ENCODE measurements at places on chromosomes 1 and 21.

DNA sequence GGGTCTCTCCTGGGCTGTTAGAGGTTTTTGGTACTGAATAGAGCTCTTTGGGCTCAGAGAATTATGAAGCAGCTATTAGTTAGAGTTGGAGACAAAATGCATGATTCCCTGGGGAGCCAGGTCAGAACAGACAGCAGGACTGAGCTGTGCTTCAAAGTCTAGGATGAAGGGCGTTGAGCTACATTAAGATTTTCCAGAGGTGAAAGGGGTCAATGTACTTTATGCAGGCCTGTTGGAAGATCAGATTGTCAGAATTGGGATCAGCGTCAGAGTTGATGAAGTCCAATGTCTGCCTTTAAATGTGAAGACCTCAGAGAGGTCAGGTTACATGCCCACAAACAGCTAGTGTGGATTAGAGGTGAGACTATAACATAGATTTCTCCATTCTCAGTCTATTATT, 53.8 kb downstream of the RGS5 start:
- DNase-seq: no peak

DNA sequence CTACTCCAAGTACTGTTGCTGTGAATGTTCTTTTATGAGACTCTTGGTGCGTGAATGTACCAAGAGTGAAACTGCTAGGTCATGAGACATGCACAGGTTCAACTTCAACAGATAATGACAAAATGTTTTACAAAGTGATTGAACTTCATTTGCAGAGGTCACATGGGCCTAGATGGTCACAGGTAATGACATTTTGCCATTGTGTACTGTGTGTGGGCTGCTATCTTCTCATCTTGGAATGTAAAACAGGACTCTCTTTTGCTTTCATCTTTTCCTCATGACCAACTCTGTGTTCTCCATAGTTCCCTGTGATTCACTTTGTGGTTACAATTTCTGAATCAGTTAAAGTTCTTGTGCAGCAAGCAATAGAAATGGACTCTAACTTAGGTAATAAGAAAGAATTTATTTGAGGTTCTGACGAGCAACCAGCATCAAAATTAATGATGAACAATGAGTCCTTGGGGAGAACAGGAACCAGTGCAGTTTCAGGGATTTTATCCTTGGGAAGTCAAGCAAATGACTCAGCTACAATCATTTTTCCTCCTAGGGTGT, 16.2 kb upstream of the TSNAX start:
- DNase-seq: no peak

GRCh38 chr1:100902365-100902764, 6.5 kb downstream of the SLC30A7 start:
- no peak for DNase-seq

- no peak for DNase-seq
Observed at GRCh38 chr1:54294887-54295286, 94.9 kb downstream of the MRPL37 start.

DNA sequence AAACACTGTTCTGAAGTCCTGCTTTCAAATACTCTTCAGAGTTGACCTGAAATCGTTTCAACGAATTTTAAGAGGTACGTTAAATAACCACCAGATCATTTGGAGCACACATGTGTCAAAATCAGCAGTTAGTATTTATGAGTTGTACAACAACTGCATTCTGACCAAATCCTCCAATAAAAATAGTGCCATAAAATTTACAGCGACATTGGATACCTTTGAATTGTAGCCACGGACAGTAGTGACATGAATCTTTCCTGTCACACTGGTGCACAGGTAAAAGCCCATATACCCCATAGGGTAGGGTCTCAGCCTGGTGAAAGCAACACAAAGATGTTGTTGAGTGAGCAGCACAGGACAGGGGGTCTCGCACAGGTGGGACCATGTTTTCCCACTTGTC, 121.5 kb downstream of the CLIC6 start:
- no peak for DNase-seq

DNA sequence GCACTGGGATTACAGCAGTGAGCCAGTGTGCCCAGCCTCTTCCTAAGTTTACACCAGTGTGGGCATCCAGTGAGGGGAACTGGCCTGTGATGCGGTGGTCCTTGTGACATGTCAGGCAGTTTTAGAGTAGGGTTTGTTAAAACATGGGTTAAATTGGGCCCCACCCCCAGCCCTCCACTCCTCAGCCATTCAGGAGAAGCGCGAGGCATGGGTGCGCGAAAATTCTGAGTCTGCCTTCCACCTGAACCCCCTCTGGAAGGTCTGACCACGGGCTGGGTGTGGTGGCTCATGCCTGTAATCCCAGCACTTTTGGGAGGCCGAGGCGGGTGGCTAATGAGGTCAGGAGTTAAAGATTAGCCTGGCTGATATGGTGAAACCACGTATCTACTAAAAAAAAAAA, 51.7 kb downstream of the SKI start:
- no peak for DNase-seq

DNA sequence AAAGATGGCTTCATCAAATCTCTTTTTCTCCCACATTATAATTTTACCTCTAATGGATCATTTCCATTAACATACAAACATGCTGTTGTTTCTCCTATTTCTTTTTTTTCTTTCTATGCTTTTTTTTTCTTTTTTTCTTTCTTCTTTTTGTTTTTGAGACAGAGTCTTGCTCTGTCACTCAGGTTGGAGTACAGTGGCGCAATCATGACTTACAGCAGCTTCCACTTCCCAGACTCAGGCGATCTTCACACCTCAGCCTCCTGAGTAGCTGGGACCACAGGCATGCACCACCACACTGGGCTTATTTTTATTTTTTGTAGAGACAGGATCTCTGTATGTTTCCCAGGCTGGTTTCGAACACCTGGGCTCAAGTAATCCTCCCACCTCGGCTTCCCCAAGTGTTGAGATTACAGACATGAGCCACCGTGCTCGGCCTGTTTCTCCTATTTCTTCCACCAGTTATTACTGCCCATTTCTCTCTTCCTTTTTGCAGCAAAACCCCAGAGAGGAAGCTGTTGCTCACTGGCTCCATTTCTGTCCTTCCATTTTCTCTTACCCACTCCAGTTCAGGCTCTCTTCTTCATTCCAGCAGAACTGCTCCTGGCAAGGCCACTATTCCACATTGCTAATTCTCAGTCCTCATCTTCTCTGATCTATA, 32.1 kb upstream of the OPRD1 start:
- no peak for DNase-seq

DNA sequence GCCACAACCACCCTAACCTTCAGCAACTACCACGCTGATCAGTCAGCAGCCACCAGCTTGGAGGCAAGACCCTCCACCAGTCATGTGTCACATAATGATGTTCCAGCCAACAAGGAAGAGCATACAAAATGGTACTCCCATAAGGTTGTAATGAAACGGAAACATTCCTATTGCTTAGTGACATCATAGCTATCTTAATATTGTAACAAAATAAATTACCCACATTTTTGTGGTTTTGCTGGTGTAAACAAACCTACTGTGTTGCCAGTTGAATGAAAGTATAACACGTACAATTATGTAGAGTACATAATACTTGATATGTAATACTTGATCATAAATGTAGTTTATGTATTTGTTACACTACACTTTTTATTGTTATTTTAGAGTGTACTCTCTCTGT, 1363.2 kb upstream of the ADGRL4 start:
- no peak for DNase-seq

DNA sequence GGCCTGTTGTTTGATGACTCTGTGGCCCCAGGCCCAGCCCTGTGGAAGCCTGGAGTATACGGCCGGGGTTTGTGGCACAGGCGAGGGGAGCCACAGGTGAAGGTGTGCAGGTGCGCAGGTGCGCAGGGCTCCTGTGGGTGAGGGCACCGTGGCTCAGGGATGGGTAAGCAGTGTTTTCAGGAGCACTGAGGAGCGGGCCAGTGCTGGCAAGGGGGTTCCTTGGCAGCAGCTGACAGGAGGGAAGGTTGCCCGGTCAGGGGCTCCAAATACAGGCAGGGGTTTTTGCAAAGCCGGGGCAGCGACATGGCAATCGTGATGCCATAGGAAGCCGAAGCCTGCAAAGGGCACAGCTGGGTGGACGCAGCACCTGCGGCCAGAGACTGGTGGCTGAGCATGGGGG, 20.7 kb downstream of the AGPAT3 start:
- DNase-seq: no peak

- DNase-seq: no peak
Observed at GRCh38 chr1:229948438-229948837, 118.6 kb upstream of the GALNT2 start.

DNA sequence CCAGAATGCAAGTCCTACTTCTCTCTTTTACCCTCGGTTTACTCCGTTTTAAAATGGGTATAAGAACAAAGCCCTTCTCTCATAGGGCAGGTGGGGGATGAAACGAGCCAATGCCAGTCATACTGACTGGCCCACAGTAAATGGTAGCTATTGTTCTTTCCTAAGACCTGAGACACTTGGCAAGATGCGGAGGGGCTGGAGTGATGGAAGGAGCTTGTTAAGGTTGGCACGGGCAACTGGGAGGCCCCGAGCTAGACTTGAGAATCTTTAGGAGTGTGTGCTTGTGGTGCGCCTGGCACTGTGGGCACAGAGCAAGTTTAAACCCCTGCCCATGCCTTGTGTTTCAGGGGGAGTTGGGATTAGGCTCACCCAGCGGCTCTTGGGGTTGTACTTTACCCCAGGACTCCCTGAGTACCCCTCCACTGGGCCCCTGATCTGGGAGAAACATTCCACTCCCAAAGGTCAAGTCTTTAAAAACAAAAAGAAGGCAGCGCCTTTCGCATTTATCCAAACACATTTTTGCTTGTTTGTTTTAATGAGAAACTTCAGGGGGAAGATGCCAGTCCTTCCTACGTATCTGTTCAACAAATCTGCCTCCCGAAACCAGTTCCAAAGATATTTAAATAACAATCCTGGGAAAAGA, 240.6 kb upstream of the TMEM51 start:
- DNase-seq: no peak

DNA sequence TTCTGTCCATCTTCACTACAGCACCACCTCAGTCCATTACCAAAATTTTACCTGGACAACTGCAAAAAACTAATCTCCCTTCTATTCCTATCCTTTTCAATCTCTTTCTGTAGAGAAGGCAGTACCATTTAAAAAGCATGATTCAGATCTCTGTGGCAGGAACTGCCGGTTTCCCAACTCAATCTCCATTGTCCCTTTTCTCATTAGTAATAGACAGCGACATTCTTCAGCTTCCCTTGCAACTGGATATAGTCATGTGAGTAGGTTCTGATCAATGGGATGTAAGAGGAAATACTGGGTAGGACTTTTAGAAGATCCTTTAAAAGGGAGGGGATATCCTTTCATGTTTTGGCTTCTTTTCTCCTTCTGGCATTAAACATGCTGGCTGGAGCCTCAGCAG, 74.9 kb downstream of the ADCY10 start:
- no peak for DNase-seq

DNA sequence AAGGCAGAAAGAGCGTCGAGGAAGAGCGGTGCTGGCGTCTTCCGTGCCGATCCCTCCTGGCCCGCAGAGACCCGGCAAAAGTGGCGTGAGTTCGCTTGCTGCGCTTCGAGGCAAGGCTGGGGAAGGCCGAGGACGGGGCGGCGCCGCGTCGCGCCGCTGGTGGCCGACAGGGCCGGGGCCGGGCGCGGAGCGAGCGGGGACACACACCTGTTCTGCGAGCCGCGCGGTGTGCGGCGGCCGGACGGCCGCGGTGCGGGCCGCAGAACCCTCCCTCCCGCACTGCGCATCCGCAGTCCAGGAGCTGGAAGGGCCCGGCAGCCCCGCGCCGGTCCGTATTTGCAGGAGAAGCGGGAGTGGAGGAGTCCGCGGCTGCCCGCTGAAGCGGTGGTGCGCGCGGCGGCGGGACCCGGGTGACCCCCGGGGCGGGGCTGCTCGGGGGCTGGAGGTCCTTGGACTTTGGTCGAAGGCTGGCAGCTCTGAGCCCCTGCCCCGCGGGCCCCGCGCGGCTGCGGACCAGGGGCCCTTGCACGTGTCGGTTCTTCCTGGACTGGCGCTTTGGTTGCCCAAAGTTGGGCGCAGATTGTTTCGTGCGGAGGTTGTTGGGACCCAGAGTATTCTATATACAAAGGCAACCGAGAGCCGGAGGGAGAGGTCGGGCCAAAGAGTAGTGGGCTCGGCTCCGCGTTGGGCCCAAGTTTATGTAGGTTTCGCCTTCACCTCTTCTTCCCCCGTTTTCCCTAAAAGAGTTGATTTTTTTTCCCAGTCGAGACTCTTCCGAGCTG, 2.6 kb downstream of the RNF220 start:
- DNase-seq: peak; percentile 55

- no peak for DNase-seq
Observed at GRCh38 chr1:56630786-56631185, 14.3 kb upstream of the PRKAA2 start.

DNA sequence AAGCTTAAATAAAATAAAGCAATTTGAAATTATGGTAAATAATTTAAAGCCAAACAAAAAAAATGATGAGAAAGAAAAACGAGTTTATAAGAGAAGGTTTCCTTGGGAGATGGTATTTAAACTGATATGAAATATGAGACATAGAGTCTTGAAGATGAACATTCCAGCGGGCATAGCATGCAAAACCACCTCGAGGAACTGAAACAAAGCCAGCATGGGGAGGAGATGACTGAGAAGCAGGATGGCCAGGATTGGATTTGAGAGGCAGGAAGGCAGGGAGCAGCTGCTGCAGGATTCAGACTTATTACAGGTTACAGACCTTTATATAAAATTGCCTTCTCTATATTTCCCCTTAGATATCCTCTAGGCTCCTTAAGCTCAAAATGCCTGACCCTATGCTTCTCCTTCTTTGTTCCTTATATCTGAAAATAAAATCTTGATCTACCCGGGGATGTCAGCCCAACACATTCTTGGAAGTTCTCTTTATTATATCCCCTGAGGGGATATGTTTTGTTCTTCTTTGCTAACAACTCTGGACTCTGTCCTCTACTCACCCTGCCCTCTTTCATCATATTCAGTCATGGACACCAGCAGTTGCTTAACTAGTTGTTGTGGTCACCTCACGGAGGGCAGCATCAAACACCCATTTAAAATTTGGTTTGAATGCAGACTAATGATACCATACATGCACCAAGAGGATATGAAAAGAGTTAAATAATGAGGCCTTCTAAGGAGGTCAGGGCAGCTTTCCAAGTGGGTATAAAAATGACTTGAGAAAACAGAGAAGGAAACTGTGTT, 719.1 kb upstream of the B3GALT2 start:
- no peak for DNase-seq

DNA sequence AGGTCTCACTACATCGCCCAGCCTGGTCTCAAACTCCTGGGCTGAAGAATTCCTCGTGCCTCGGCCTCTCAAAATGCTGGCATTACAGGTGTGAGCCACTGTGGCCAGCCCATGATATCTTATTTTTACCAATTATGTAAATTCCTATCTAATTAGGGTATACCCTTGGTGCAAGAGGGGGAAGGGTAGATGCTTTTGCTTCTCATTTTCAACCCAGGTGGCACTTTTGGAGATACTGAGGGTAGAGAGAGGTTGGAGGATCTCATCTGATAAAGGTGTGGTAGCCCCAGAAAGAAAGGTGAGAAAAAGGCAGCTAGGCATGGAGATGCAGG, 17.4 kb downstream of the ENSA start:
- no peak for DNase-seq

GRCh38 chr1:59045137-59045536, 251.8 kb upstream of the FGGY start:
- no peak for DNase-seq

Measured in GM23338 (cell line).